Testis (tissue), 5 donors: ENCODE measurements at places on chromosomes 16 and 17. TPM values are rescaled to one million over a fixed set of nuclear protein-coding genes. Genes with fewer than 3 reads are reported as not detected.

Gene ELP5
- total RNA-seq = 107 TPM

Gene LGALS9B
- not detected for total RNA-seq

Gene TEX14
- 27.7 TPM for total RNA-seq

Gene MRPL27
- total RNA-seq = 69.1 TPM

Gene UBALD1
- 15.9 TPM for total RNA-seq

Gene CACNA1G
- 1.3 TPM for total RNA-seq

Gene RPS2
- 744 TPM for total RNA-seq

Gene TAF1C
- 101 TPM for total RNA-seq

Gene PERCC1
- 0.31 TPM for total RNA-seq

Gene PRSS22
- total RNA-seq = not detected

Gene RUNDC3A
- 53.1 TPM for total RNA-seq

Gene BHLHA9
- 0.56 TPM for total RNA-seq

Gene RHOT2
- total RNA-seq = 157 TPM

Gene DPEP3
- 127 TPM for total RNA-seq

Gene G6PC1
- not detected for total RNA-seq
